ENCODE measurements at places on chromosomes 5 and 9. TPM values are rescaled to one million over a fixed set of nuclear protein-coding genes. Genes with fewer than 3 reads are reported as not detected.

GRCh38 chr9:20065796-20066700 is 277.2 kb upstream of the SLC24A2 start:
- no peaks in the 10 kb centered on the region for H3K36me3 ChIP-seq
- H3K27me3 ChIP-seq = no peaks in the 10 kb centered on the region
- no peak for DNase-seq
- H3K27ac ChIP-seq = no peak overlapping the region
- H3K4me3 ChIP-seq = no peak overlapping the region

DNA sequence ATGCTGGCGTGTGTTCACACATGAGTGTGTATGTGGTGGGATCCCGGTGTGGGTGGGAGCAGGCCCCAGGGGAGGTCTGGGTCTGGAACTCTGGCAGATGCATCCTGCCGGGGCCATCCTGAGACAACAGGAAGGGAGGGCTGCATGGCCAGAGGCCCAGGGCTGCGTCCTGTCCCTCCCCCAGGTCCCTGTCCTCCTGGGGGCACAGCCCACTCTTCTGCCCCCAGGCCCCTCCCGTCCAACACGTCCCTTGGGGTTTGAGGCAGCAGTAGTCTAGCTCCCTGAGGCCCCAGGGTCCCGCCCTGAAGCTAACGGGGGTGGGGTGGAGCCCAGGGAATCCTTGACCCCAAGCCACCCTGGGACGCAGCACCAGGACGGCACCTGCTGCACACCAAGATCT is 16.6 kb downstream of the FLT4 start:
- H3K36me3 ChIP-seq = no peaks in the 10 kb centered on the region
- H3K27me3 ChIP-seq = peaks cover 22% of the 10 kb centered on the region
- DNase-seq = peak; percentile 57
- no peak overlapping the region for H3K4me3 ChIP-seq
- H3K27ac ChIP-seq = no peak overlapping the region

GRCh38 chr5:98769959-98770208 is 3.6 kb upstream of the RGMB start:
- H3K36me3 ChIP-seq = no peaks in the 10 kb centered on the region
- peak overlapping the region; percentile 59 for H3K4me3 ChIP-seq
- no peaks in the 10 kb centered on the region for H3K27me3 ChIP-seq
- no peaks in the 10 kb centered on the region for H3K4me1 ChIP-seq
- DNase-seq = no peak
- H3K27ac ChIP-seq = peak overlapping the region; percentile 95

GRCh38 chr5:143019157-143019556 is 249.0 kb downstream of the ARHGAP26 start:
- H3K4me3 ChIP-seq = no peak overlapping the region
- no peaks in the 10 kb centered on the region for H3K36me3 ChIP-seq
- H3K27me3 ChIP-seq = no peaks in the 10 kb centered on the region
- no peak overlapping the region for H3K27ac ChIP-seq

- H3K4me1 ChIP-seq = no peaks in the 10 kb centered on the region
- H3K27ac ChIP-seq = no peak overlapping the region
- no peaks in the 10 kb centered on the region for H3K36me3 ChIP-seq
- no peak overlapping the region for H3K4me3 ChIP-seq
- DNase-seq = no peak
These were observed 329.5 kb downstream of the TRPM3 start for GRCh38 chr9:70791936-70792335.

DNA sequence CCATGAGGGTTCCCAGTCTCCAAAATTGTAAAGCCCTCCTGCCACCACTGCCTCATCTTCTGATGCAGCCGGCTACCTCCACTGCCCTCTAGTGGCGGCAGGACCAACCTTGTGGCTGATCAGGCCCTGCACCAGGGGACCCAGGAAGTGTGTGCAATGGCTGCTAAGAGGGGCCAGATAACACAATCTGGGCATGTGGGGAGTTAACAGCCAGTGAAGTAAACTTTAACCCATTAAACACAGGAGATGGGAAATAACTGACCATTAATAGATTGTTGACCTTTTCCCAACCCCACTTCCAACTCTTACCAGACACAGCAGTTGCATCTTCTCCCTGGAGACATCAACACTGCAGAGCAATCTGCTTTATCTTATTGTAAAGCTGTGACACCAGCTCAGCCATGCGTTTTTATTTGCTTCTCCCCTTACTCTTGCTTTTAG is 63.3 kb downstream of the FREM1 start:
- H3K4me1 ChIP-seq = no peaks in the 10 kb centered on the region
- no peak overlapping the region for H3K4me3 ChIP-seq
- H3K36me3 ChIP-seq = peaks cover 6% of the 10 kb centered on the region
- no peaks in the 10 kb centered on the region for H3K27me3 ChIP-seq
- peak; percentile 68 for DNase-seq

DNA sequence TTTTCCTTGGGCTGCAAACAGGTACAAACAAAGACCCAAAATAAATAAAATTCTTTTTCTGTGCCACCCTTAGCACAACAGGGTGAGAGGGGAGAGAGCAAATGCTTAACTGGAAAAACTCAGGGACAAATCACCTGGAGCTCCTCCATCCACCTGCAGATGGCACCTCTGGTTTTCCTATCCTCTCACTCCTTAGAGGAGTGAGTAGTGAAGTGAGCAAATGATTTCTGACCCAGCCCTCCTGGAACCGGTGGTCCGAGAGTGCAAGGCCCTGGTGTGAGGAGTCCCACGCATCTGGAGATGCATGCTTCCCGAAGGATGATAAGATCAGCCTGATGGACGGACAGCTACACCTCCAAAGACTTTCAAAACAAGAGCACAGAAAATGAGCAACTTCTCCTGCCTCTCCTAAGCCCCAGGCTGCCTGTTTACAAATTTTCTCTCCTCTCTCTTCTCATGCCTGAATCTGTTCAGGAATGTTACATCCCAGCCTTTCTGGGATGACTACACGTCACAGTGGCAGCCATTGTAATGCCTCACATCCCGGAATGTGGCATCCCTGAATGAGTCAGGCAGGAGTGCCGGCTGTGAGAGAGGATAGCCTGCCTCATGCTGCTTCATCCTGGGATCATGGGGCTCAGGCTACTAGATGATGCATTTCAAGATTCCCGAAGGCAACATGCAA is 86.4 kb downstream of the ADRB2 start:
- DNase-seq = no peak
- H3K36me3 ChIP-seq = no peaks in the 10 kb centered on the region
- peaks cover 14% of the 10 kb centered on the region for H3K4me1 ChIP-seq
- no peaks in the 10 kb centered on the region for H3K27me3 ChIP-seq
- no peak overlapping the region for H3K4me3 ChIP-seq

- H3K4me1 ChIP-seq = peaks cover 18% of the 10 kb centered on the region
- no peaks in the 10 kb centered on the region for H3K27me3 ChIP-seq
- H3K4me3 ChIP-seq = no peak overlapping the region
- no peak for DNase-seq
- no peak overlapping the region for H3K27ac ChIP-seq
These were observed 123.9 kb downstream of the FBXL17 start for GRCh38 chr5:108257996-108258395.

- no peak overlapping the region for H3K4me3 ChIP-seq
- H3K4me1 ChIP-seq = peaks cover 6% of the 10 kb centered on the region
- H3K27me3 ChIP-seq = no peaks in the 10 kb centered on the region
- no peaks in the 10 kb centered on the region for H3K36me3 ChIP-seq
- no peak overlapping the region for H3K27ac ChIP-seq
These were observed 521.9 kb downstream of the PDE4D start for GRCh38 chr5:59371525-59372127.

The COL27A1 gene
- 9.9 TPM for total RNA-seq

The UNC13B gene
- total RNA-seq = 22.2 TPM

The ECSCR gene
- 6.1 TPM for total RNA-seq

The PCDHA1 gene
- total RNA-seq = not detected

The FOXD4L6 gene
- total RNA-seq = not detected
